ENCODE measurements at places on chromosomes 3 and 15. TPM values are rescaled to one million over a fixed set of nuclear protein-coding genes. Genes with fewer than 3 reads are reported as not detected.

The POTEB2 gene
- not detected for total RNA-seq

GRCh38 chr15:96054621-96055020 lies 275.9 kb upstream of the NR2F2 start:
- no peak for DNase-seq
- peaks cover 12% of the 10 kb centered on the region for H3K4me1 ChIP-seq
- no peaks in the 10 kb centered on the region for H3K36me3 ChIP-seq
- no peak overlapping the region for H3K27ac ChIP-seq
- no peaks in the 10 kb centered on the region for H3K27me3 ChIP-seq
- no peak overlapping the region for H3K4me3 ChIP-seq

The KBTBD13 gene
- total RNA-seq, result not detected

The ACKR2 gene
- total RNA-seq, result 19.3 TPM

The CYP8B1 gene
- total RNA-seq, result 21.2 TPM

DNA sequence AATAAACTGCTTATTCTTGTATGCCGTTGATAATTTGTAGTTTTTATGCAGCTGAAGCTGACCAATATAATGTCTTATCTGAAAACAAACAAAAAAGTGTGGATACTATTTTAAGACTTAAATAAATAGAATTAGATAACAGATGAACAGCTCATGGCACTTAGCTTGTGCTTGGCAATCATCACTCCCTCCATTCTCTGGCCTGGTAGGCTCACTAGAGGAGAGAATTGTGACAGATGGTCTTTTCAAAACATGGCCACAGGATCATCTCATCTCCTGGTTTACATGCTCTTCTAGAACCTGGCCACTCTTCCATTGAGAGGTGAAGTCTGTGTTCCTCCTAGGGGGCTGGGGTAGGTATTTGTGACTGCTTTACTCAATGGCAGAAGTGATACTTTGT lies 58.4 kb upstream of the RBP1 start:
- no peak overlapping the region for H3K4me3 ChIP-seq
- no peaks in the 10 kb centered on the region for H3K4me1 ChIP-seq
- no peak overlapping the region for H3K27ac ChIP-seq
- H3K27me3 ChIP-seq, result no peaks in the 10 kb centered on the region
- DNase-seq, result no peak
- no peaks in the 10 kb centered on the region for H3K36me3 ChIP-seq

DNA sequence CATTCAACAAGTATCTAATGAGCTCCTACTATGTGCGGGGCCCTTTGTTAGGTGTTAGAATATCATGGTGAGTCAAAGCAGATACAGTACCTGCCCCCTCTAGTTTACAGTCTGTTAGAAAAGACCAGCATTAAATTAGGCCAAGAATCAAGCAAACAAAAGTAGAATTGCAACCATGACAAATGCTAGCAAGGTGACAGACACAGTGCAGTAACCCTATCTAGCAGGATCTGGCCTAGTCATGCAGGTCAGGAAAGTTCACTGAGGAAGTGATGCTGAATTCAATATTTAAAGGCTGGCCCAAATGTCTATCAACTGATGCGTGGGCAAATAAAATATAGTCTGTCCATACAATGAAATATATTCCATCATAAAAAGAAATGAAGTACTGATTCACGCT lies 200.7 kb downstream of the RORA start:
- no peak overlapping the region for H3K27ac ChIP-seq
- no peaks in the 10 kb centered on the region for H3K27me3 ChIP-seq
- no peak for DNase-seq
- peaks cover 4% of the 10 kb centered on the region for H3K4me1 ChIP-seq

DNA sequence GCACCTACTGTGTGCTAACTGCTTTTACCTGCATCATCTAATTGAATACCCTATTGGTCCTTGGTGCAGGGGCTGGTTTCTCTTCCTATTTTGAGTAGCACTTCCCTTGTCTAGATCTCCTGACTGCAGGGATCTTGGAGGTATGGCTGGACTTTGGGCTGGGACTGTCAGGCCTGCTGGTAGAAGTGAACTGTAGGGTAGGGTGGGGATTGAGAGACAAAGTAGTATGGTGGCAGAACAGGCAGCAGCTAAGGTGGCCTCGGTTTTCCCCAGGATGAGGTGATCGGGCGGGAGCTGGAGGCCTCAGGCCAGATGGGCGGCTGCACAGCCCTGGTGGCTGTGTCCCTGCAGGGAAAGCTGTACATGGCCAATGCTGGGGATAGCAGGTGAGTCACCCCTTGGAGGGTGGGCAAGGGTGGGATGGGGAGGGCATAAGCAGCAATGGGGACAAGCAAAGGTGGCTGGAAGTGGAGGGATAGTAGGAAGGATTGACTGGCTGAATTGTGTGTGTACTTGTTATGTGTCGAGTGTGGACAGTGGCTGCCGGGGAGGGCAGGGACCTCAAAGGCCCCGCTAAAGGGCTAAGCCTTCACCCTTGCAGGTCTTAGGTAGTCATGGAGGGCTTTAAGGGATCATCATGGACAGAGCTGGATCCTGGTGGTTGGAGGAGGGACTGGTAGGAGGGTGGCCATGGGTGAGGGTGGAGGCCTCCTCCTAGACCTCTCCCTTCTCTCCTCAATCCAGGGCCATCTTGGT lies 2.0 kb downstream of the PPM1M start:
- peaks cover 13% of the 10 kb centered on the region for H3K36me3 ChIP-seq
- no peaks in the 10 kb centered on the region for H3K27me3 ChIP-seq
- H3K27ac ChIP-seq, result no peak overlapping the region

GRCh38 chr3:183148056-183148455 lies 14.5 kb downstream of the LAMP3 start:
- no peaks in the 10 kb centered on the region for H3K4me1 ChIP-seq
- no peak overlapping the region for H3K4me3 ChIP-seq
- no peak overlapping the region for H3K27ac ChIP-seq
- DNase-seq, result no peak
- no peaks in the 10 kb centered on the region for H3K27me3 ChIP-seq

DNA sequence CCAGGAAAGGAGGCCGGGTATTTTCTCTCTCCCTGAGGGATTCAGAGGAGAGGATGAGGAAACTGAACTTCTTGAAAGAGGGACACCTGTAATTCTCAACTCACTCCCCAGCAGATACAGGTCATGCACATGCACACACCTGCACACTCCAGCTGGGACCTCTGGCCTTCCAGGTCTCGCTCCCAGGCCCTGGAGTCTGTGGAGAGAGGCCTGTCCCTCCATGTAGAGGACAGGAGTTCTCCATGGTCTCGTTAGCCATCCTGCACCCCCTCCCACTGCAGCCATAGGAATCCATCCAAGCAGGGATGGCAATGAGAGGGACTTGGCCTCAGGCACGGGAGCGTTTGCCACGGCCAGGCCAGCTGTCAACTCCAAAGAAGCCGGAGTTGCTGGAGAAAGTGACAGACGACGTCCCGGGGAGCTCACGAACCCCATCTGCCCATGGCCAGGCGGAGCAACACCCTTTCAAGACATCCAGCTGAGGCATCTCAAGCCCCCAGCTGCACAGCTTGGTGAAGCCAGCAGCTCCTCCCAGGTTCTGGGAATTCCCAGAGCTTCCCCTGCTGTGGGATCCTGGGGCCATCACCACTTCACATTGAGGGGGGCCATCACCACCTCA lies 223.3 kb downstream of the UACA start:
- no peaks in the 10 kb centered on the region for H3K36me3 ChIP-seq
- H3K27ac ChIP-seq, result no peak overlapping the region
- DNase-seq, result no peak
- no peaks in the 10 kb centered on the region for H3K4me1 ChIP-seq
- no peaks in the 10 kb centered on the region for H3K27me3 ChIP-seq

The TMEM45A gene
- 36.0 TPM for total RNA-seq

The PPP4R2 gene
- 35.9 TPM for total RNA-seq

DNA sequence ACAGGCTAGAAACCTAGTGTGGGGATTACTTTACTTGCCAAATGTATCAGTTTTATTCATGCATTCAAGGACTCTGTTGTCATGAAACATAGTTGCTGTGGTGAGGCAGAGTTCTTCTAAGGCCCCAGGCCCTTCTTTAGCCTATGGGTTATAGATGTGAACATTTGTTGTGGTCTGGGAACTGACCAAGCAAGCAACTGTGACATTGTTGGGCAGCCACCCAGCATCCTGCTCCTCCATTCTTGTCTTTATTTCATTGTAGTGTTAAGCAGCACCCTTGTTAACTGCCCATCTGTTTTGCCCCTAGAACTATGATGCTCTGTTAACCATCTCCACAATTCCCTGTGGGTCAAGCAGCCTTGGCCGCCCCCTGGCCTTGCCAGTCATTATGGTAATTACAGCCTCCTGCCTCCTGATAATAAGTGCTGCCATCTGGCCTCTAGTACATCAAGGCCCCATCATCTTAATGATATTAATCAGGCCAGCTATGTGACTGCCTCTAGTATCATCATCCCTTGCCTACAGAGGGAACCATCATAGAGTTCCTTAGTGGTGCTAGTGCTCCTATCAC lies 12.2 kb upstream of the IFT57 start:
- no peak overlapping the region for H3K27ac ChIP-seq
- DNase-seq, result no peak
- H3K27me3 ChIP-seq, result no peaks in the 10 kb centered on the region
- H3K36me3 ChIP-seq, result no peaks in the 10 kb centered on the region
- H3K4me1 ChIP-seq, result no peaks in the 10 kb centered on the region
- no peak overlapping the region for H3K4me3 ChIP-seq

The MYL3 gene
- total RNA-seq, result 1.3 TPM

GRCh38 chr15:82963471-82964341 lies 11.2 kb upstream of the HOMER2 start:
- H3K27ac ChIP-seq, result no peak overlapping the region
- H3K36me3 ChIP-seq, result no peaks in the 10 kb centered on the region
- no peak overlapping the region for H3K4me3 ChIP-seq
- H3K4me1 ChIP-seq, result peaks cover 1% of the 10 kb centered on the region

The EIF2A gene
- 104 TPM for total RNA-seq

GRCh38 chr3:98232489-98232888 lies 31.6 kb upstream of the OR5H6 start:
- H3K27ac ChIP-seq, result no peak overlapping the region
- DNase-seq, result no peak
- H3K27me3 ChIP-seq, result no peaks in the 10 kb centered on the region
- no peaks in the 10 kb centered on the region for H3K36me3 ChIP-seq

The CD200R1 gene
- 5.4 TPM for total RNA-seq

The ACP3 gene
- 1.3 TPM for total RNA-seq

DNA sequence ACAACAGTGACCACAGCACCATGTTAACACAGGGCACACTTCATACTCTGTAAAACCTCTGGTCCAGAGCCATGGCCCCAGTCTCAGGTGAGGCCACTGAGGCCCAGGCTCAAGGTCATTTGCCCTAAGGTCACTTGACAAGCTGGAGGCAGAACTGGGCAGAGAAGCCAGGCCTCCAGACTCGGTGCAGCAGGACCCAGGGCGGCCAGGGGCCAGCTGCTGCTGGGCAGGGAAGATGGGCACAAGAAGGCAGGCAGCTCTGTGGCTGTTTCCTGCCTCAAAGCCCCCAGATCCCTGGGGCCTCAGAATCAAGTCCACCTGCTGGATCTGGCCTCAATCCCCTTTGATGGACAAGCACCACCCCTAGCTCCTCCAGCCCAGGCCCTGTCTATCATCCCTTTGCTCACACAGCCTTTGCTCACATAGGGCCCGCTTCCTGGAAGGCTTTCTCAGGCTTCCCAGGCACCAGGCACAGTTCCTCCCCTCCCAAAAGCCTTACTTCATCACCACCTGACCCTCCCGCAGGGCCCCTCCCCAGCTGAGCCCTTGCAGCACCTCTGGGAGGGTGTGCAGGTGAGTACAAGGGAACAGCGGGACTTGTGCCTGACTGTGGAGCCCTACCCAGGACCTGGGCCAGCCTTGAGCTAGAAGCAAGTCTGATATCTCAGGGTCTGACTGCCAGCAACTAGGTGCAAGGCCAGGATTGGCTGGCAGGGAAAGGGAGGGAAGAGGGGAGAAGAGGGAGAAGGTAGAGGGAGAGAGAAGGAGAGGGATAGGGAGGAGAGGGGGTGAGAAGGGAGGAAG lies 38.0 kb upstream of the LINGO1 start:
- H3K36me3 ChIP-seq, result no peaks in the 10 kb centered on the region

DNA sequence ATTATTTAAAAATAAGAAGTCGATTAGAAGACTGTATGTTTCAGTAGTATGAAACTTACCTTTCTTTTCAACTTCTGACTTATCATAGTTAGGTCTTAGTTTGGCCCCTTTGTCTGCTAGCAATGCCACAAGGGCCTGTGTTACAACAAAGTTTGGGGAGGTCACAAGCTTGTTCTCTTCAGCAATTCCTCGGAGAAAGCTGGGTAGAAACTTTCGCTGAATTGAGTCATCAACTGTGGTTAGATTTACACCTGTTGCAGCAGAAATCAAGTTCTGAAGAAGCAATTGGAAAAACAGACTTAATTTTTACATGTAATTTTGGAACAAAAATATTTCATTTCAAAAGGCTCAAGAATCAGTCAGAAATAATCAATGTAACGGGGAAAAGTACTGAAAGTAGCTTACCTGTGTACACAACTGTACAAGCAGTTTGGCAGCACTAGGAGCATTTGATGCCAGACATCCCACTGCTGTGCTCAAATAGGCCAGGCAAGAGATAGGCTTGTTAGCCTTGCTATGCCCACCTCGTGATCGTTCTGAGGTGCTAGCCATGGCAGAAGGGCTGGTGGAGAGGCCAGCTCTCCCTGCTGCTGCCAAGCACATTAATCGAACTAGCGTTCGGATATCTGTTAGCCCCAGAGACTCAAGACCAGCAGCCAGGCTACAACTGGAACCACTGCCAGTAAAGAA lies 58.6 kb downstream of the FBXL22 start:
- H3K36me3 ChIP-seq, result peaks cover 55% of the 10 kb centered on the region
- no peak for DNase-seq
- H3K4me1 ChIP-seq, result no peaks in the 10 kb centered on the region
- no peak overlapping the region for H3K27ac ChIP-seq
- no peaks in the 10 kb centered on the region for H3K27me3 ChIP-seq
- no peak overlapping the region for H3K4me3 ChIP-seq

DNA sequence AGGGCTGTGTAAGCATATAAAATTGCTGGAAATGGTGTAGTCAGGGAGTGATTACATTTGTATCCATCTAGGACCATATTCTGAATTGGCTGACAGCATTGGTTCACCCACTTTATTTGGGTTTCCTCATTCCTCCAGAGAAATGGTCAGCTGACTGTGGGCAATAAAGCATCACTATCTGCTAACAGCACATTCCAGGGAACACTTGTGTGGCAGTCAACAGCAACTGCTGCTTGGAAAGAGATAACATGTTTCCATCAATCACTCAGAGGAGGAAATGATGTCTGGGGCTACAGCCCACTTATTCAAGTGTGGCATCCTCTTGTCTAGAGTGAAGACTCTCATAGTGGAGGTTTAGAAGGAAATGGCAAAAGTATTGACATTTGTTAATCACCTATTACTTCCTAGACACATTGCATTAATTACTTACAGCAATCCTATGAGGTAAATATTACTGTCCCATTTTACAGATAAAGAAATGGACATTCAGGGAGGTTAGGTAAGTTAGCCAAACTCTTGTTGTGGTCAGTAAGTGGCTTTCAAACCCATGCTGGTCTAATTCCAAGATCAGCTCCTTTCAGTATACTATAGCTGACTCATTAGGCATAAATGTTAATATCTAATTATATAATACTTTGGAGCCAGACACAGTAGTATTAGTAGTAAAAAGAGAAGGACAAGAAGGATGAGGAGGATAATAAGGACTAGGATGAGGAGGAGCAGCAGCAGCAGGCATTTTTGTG lies 247.8 kb downstream of the ALCAM start:
- no peak overlapping the region for H3K27ac ChIP-seq
- no peak overlapping the region for H3K4me3 ChIP-seq
- DNase-seq, result no peak
- no peaks in the 10 kb centered on the region for H3K27me3 ChIP-seq
- H3K36me3 ChIP-seq, result no peaks in the 10 kb centered on the region

- peak overlapping the region; percentile 74 for H3K4me3 ChIP-seq
- H3K27me3 ChIP-seq, result no peaks in the 10 kb centered on the region
- DNase-seq, result peak; percentile 37
These were observed 897 bp downstream of the RAD54L2 start for GRCh38 chr3:51539291-51539941.

The UQCC5 gene
- total RNA-seq, result 8.5 TPM

The GPD1L gene
- total RNA-seq, result 4.6 TPM
